ENCODE measurements at places on chromosomes 16 and 17.

DNA sequence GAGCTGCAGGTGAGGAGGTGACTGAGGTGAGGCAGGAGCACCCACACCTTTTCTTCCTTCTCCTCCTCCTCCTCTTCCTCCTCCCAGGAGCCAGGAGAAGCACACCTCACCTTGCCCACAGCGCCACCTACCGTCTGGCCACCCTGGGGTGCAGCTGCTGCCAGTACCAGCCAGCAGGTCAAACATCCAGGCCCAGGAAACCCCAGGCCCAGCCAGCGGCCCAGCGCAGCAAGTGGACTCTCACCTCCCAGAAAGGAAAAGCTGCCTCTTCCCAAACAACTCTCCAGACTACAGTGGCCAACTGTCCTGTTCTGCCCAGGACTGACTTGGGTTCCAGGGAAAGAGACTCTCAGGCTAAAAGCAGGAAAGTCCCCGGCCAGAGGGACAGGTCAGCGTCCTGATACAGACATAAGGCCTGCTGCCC is 22.7 kb downstream of the PEMT start:
- DNase-seq: peak; percentile 6

DNA sequence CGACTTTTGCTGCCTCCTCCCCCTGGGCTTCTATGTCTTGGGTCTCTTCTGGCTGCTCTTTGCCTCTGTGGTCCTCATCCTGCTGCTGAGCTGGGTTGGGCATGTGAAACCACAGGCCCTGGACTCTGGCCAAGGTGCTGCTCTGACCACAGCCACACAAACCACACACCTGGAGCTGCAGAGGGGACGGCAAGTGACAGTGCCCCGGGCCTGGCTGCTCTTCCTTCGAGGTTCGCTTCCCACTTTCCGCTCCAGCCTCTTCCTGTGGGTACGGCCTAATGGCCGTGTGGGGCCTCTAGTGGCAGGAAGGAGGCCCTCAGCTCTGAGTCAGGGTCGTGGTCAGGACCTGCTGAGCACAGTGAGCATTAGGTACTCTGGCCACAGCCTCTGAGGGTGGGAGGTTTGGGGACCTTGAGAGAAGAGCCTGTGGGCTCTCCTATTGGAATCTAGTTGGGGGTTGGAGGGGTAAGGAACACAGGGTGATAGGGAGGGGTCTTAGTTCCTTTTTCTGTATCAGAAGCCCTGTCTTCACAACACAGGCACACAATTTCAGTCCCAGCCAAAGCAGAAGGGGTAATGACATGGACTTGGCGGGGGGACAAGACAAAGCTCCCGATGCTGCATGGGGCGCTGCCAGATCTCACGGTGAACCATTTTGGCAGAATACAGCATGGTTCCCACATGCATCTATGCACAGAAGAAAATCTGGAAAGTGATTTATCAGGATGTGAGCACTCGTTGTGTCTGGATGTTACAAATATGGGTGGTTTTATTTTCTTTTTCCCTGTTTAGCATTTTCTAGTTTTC is 2.3 kb downstream of the GP1BA start:
- no peak for DNase-seq

DNA sequence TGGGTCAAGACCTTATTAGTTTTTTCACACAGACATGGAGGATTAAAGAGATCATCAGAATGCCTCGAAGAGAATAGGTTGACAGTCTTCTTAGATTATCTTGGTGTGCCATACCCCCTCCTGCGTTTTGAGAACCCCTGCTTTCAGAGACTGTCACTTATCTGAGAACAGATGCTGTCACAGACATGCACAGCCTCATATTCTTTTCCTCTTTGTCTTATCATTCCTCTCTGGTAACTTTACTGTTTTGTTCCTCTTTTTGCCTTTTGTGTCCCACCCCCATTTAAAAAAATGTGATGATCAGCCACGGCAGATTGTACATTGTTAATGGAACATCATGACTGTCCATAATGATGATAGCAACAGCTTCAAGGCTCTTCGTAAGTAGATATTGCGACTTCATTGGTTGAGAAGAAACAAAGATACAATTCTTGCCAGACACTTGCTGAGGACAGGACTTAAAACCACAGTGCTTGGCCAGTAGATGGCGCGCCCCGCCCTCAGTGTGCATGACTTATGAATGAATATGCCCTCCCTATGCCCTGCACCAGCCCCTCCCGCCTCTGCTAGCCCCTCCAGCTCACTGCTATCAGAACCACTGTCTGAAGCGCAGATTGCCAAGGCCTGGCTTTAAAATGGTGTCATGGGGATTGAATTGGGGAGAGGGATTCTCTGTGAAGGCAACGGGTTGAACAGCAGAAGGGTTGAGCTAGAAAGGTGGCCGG is 2.6 kb upstream of the PITPNC1 start:
- peak; percentile 76 for DNase-seq

DNA sequence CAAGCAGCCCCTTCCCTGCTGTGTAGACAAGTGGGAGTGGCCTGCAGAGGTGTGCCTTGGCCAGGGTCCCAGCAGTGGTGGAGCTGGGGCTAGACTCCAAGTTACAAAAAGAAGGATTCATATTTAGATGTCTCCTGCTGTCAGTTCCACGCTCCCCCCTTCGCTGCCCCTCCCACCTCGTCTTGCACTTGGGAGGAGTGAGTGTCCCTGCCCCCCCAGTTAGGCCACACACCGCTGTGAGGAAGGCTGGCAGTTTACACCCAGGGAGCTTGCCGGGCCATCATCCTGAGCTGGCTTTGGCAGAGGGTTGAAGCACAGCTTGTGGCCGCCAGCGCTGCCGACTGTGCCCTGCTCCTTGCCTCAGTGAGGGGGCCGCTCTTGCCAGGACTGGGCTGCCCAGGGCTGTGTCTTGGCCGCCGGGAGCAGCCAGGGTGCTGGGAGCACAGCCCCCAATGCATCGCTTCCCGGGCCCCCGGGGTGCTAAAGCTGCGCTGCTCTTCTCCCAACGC is 44.3 kb downstream of the ELAC2 start:
- DNase-seq: no peak

- DNase-seq: no peak
Observed at GRCh38 chr17:41069031-41069430, 3.4 kb upstream of the KRTAP2-4 start.

DNA sequence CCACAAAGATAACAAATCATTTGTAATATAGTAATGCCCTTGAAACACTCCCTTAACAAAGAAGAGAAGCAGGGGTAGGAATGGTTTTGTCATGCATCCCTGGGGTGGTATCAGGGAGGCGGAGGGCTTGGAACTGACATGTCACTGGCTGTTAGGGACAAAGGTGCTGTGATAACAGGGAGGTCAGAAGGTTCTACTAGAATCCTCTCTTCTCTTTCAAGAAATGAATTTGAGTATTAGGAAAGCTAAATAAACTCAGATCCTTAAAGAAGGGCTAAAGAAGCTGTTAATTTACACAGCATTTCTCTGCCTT is 65.4 kb upstream of the ADAMTS18 start:
- DNase-seq: no peak

DNA sequence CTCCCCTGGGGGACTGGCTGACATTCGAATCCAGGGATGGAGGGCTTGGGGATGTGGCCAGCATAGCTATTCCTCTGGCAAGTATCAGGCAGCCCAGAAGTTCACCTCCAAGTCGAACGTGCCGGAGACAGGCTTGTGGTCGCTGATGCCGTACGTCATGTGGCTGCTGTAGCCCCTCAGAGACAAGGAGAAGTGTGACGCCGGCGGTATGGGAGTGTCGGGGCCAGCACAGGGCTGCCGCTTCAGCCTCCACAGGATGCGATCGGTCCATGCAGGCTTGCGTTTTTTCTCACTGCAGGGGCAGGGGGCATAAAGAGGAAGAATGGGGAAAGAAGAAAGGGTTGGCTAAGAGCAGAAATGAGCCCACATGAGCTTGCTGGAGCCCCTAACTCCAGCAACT is 5.3 kb upstream of the MYO1C start:
- no peak for DNase-seq

- no peak for DNase-seq
Observed at GRCh38 chr17:74807925-74808324, 31.8 kb upstream of the NAT9 start.

DNA sequence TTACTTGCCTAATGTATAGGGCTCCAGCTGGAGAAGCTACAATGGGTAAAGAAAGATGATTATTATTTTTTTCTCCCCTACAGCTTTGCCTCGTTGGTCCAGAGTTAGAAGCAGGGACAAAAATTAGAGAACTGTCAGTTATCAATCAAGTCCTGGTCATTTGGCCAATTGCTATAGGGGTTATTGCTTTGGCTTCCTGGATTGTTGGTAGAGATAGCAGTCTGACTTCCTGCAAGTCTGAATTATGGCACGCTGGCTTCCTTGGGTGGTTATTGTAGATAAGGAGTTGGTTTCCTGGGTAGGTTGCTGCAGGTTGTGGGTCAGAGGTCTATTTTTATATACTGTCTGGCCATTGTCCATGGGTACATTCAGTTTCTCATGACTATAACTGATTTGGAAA is 84.7 kb upstream of the ELAC2 start:
- DNase-seq: no peak

DNA sequence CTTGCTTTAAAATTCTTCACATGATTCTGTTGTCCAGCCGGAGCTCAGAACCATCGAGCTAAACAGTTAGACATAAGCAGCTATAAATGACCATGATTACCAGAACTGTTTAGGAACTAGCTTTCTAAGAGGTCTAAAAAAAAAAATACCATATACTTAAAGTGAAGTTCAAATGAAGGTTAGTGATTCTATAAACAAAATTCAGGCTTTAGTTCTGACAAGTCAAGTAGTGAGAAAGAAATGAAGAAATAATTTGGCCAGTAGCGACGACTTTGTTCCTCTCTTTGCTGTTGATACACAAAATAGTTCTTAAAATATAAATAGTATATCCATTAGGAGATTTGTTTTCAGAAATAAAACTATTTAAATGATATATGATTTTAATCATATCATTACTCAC is 27.7 kb downstream of the ABCA8 start:
- DNase-seq: no peak

DNA sequence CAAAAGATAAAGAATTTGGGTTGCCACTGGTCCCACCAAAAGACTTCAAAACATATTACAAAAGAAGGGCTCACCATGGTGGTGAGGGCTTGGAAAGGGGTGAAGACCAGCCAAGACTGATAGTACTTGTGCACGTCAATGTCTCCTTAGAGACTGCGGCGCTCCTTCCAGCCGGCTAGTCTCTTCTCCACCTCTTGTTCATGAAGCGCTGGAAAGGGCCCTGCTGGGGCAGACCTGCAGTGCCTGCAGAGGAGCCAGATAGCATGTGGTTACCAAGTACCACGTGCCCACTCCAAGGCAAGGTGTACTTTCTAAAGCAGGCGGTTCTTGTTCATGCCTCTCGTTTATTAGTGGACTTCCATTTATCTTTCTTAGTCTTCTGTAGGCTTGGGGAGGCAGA is 92.7 kb upstream of the FAM20A start:
- no peak for DNase-seq

DNA sequence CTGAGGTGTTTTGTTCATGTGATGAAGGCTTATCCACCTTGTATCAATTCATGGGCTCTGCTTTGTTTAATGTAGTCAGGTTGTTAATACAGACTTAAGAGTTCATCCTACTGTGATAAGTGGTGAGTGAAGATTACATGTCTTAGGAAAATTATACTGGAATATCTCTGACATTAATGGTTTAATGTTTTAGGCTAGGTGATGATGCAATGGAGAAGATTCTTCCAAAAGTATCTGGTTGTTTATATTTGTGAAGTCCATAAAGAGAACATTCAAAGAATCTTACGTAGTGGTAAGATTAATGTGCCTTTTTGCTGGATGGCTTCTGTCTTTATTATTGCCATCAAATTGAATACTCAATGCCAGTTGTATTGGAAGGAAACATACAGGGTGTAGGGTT is 236.4 kb downstream of the BCAS3 start:
- DNase-seq: no peak

Measured in activated effector memory CD4-positive, alpha-beta T cell treated with Interleukin-2 at 50 U/mL for 16 hours (primary cell).